ENCODE measurements at places on chromosomes 7 and 10. TPM values are rescaled to one million over a fixed set of nuclear protein-coding genes. Genes with fewer than 3 reads are reported as not detected.

Gene TACR2
- not detected for total RNA-seq

Gene FUOM
- total RNA-seq, result 31.5 TPM

Gene SYT15B
- not detected for total RNA-seq

Gene TCAF2
- 3.3 TPM for total RNA-seq

Gene NRCAM
- 14.6 TPM for total RNA-seq

Gene VWA2
- total RNA-seq, result not detected

DNA sequence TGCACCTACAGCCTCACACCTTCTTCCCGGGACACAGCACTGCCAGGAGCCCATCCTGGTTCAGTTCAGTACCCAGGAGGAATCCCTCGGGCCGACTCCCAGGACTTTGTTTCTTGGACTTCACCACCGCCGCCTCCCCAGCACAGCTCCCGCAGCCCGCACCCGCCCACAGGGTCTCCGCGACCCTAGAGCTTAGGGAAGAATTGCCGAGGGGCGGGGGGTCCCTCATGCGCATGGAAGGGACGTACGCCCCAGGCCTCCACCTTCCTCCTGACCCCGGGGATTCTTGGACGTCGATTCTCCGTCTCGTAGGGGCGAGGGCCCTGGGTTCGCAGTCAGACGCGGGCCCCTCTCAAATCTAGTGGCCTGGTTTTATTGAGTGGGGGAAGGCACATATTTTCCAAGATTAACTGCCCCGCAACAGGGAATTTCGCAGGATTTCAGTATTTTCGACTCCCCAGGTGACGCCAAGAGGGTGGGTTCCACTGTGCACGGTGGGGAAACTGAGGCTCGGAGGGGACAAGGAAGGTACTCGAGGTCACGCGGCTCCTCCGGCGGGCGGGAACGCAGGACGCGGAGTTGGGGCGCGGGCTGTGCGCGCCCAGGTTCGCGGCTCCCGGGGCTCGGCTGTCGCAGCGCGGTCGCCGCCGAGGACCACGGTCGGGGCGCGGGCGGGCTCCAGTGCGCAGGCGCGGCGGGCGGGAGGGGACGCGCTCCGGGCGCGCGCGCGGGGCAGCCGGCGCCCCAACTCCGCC, at the start of gene ADCY1:
ADCY1 (plus strand) TSS at position 708 of the 755 bp plus-strand sequence. CDS start 176 bp downstream, outside the sequence.
- no peak for DNase-seq

- no peak for DNase-seq
Measured at GRCh38 chr7:18552316-18552916, 56.9 kb downstream of the HDAC9 start.

DNA sequence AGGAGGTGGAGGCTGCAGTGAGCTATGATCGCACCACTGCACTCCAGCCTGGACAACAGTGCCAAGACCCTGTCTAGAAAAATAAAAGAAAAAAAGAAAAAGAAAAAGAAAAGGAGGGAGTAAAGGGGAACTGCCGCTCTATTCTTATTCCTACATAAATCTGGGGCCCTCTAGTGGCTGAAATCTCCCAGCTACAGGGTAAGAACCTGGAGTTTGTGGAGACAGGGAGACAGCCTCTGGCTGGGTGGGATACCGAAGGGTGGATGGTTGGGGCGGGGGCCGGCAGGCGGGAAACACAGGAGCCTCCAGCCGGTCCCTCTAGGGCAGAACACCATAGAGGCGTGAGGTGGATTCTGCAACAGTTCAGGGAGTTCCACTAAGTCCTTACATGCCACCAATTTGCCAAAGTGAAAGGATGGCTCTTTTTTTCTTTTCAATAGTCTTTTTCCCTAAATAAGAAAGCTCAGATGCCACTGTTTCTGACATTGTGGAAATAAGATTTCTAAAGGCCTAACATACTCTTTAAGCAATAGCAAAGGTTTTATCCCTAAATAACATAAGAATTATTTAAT, 117.3 kb downstream of the SVIL start:
- DNase-seq, result peak; percentile 34

DNA sequence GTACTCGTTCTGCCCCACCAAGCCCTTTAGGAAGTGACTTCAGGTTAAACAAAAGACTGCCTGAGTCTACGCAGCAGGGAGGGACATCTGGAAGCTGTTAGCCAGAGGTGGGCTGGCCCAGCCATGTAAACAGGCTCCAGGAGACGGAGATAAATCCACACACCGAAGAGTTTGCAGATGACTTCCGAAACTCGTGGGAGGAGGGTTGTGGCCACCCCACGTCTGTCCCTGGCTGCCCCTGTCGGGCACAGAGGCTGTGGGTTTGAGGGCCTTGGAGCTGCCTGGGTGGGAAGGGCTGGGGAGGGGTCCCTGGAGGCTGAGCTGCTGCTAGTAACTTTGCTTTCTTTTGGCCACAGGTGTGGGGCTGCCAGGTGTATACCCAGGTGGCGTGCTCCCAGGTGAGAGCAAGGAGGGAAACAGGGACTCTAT, 15.6 kb downstream of the ELN start:
- no peak for DNase-seq

DNA sequence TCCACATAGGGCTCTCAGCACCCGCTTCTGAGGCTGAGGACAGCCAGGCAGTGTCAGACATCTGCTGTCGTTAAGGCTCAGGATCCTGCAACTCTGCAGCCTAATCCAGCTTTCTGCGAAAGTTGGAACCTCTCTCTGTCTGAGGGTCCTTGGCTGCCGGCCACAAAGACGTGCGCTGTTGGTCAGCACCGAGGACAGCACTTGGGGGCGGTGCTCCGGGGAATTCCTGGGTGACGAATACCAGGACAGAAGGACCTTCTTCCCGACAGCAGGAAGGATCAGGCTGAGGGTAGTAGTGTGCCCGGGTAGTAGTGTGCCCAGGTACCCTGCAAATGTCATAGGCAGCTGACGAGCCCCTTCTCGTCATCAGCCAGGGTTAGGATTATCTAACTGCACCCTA, 16.0 kb upstream of the RASGEF1A start:
- DNase-seq, result no peak

- DNase-seq, result no peak
Measured at GRCh38 chr10:59991117-59991516, 84.8 kb upstream of the CCDC6 start.

- no peak for DNase-seq
Measured at GRCh38 chr7:108286290-108286904, 156.2 kb upstream of the LAMB4 start.

- no peak for DNase-seq
Measured at GRCh38 chr10:128156999-128157755, 31.0 kb upstream of the MKI67 start.

- DNase-seq, result no peak
Measured at GRCh38 chr10:92486637-92487036, 87.3 kb downstream of the IDE start.

- DNase-seq, result no peak
Measured at GRCh38 chr10:14527915-14528314, 197.2 kb upstream of the FRMD4A start.

GRCh38 chr10:60073781-60074656, 167.7 kb upstream of the CCDC6 start:
- DNase-seq, result no peak

DNA sequence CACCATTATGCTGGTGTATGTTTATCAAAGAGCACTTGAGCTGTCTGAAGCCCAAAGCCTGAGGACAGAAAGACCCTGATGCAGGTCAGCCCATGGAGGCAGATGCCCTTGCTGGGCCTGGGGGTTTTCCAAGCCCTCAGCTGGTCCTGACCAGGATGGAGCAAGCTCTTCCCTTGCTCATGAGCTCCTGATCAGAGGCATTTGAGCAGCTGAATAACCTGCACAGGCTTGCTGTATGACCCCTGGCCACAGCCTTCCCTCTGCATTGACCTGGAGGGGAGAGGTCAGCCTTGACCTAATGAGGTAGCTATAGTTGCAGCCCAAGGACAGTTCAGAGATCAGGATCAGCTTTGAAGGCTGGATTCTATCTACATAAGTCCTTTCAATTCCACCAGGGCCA, 13.0 kb downstream of the AQP1 start:
- DNase-seq, result no peak

- no peak for DNase-seq
Measured at GRCh38 chr10:2342206-2342605, 604.9 kb upstream of the ADARB2 start.

- peak; percentile 18 for DNase-seq
Measured at GRCh38 chr7:20797462-20798080, 10.9 kb upstream of the SP8 start.

- peak; percentile 66 for DNase-seq
Measured at GRCh38 chr7:99618726-99619125, 2.0 kb downstream of the ZSCAN25 start.

DNA sequence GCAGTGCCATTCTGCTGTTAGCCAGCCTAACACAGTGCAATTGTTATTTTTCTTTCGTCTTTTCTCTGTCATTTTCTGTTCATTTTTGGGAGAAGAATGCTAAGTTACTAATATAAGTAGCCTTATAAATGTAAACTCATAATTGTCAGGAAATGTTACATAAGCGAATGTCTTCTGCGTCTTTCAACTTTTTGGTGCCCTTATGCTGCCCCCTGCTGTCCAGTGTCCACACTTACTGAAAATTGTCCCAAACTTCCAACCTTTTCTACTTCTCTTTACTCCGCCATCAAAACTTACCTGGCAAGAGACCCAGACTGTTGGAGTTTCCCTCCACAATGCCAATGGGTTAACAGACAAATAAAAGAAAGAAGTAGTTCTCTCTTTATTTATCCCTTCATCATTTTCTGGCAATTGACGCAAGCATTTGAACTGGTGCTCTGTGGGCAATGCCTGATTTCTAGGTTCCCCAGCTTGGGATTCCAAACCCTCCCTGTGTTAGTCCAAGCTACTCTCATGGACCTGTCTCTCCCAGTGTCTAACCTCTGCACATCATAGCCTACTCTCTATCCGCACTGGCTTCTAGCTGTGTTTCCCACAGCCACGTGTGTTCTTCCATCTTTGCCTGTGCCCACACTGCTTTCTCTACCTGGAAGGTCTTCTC, 21.0 kb upstream of the EPC1 start:
- DNase-seq, result peak; percentile 46

GRCh38 chr10:86654411-86655172, at the start of gene OPN4:
OPN4 (plus strand) TSS chr10:86654547; CDS start chr10:86654784, 237 bp downstream.
- peak; percentile 90 for DNase-seq
